ENCODE measurements at places on chromosomes 12 and 14. TPM values are rescaled to one million over a fixed set of nuclear protein-coding genes. Genes with fewer than 3 reads are reported as not detected.

KLRF1 gene
- total RNA-seq, result not detected

BATF gene
- 171 TPM for total RNA-seq

- DNase-seq, result no peak
Observed at GRCh38 chr14:104343690-104344640, 205.6 kb downstream of the KIF26A start.

DNA sequence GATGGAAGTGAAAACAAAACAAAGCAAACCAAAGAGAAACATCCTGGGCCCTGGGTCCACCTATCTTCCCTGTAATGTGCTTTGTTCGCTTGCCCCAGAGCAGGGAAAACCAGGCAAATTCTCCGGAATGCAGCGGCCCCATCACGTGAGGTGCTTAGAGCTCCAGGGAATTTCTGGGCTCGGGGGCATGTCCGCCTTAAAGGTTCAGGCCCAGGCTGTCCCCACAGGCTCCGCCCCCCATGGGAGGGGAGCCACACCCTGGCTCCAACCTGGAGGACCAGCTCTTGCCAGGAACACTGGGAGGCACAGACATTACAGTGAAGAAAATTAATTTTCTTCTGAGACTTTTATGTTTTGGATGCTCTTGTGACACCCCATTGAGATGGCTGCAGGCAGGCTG is 69.9 kb downstream of the RBM19 start:
- no peak for DNase-seq

DNA sequence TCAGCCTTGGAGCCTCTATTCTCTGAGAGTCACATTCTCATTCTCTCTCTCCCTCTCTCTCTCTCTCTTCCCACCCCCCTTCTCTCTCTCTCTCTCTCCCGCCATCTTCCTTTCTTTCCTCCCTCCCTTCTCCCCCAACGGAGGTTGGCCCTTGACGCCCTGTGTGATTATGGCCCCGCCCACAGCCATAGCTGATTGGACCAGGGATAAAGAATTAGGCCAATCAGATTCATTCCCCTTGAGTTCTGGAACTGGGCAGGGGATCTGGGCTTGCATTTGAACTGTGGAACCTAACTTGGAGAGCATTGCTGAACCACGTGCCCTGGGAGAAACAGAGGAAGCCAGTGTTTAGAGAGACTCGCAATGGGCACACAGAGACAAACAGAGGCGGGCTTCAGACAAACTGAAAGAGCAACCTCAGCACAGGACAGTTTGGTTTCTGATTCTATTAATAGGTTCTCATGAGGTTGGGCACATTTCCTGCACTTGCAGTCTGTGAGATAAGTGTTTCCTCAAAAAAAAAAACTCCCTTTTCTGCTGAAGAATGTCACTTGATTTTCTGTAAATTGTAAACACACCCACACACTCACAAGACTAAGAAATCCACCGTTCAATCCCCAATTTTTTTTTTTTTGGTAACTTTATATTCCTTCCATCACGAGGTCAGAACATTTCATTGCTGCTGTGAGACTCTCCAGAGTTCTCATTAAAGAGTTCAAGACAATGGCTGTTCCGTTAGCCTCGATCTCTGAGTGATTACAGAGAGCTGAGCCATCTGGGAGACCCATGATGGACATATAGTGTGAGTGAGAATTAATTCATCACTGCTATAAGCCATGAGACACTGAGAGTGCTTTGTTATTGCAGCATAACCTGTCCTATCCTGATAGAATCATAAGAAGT is 3.5 kb upstream of the P2RX7 start:
- peak; percentile 91 for DNase-seq

DNA sequence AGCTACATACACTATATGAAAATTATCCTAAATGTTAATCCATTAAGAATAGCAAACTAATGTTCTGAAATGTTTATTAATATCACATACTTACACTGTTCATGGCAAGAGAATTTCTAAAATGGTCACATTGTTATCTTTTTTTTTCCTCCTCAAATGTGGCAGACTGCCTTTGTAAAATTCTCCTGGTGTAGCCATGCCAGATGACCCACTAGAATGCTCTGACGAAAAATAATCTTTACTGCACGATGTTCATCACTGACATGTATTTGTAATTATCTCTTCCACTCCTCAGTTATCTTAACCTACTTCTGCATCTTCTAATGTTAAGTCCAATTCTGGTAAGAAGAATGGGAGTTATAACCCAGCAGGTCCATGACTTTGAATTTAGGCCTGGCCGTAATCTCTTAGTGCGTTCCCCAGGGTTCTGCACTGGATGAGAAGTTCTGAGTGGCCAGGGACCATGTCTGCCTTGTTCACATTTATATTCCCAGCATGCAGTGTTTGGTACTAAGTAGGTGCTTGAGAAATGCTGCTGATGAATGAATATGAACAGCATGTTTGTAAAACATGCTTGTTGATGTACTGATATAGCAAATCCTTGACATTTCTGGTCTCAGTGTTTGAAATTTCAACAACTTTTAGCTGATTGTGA is 46.7 kb downstream of the NOPCHAP1 start:
- no peak for DNase-seq

DNA sequence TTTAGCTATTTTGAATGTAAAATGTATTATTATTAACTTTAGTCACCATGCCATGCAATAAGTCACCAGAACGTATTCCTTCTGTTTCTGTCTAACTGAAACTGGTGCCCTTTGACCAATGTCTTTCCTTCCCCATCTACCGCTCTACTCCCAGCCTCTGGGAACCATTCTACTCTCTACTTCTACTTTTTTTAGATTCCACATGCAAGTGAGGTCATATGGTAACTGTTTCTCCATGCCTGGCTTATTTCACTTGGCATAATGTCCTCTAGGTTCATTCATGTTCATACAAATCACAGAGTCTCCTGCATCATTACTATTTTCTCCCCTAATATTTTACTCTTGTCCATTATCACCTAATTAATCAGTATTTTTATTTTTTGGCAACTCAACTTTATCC is 160.1 kb downstream of the TMX1 start:
- no peak for DNase-seq

- DNase-seq, result no peak
Observed at GRCh38 chr12:26823390-26823789, 9.6 kb downstream of the ITPR2 start.

- no peak for DNase-seq
Observed at GRCh38 chr14:54462048-54462447, 20.9 kb upstream of the CNIH1 start.

Measured in activated CD4-positive, alpha-beta memory T cell treated with anti-CD3 and anti-CD28 coated beads for 36 hours (primary cell).